ENCODE measurements at places on chromosomes 1 and 21. TPM values are rescaled to one million over a fixed set of nuclear protein-coding genes. Genes with fewer than 3 reads are reported as not detected.

GRCh38 chr1:54998677-54999076 lies at the start of gene BSND:
Gene BSND, plus strand, starts transcription at chr1:54998933. Its CDS starts 254 bp downstream, at chr1:54999187.
- H3K27ac ChIP-seq = no peak within 1 kb of the TSS
- H3K4me3 ChIP-seq = no peak within 1 kb of the TSS
- no peak for DNase-seq
- H3K27me3 ChIP-seq = peaks cover 52% of the 10 kb centered on the region
- peaks cover 11% of the 10 kb centered on the region for H3K4me1 ChIP-seq
- no peaks in the 10 kb centered on the region for H3K36me3 ChIP-seq

DNA sequence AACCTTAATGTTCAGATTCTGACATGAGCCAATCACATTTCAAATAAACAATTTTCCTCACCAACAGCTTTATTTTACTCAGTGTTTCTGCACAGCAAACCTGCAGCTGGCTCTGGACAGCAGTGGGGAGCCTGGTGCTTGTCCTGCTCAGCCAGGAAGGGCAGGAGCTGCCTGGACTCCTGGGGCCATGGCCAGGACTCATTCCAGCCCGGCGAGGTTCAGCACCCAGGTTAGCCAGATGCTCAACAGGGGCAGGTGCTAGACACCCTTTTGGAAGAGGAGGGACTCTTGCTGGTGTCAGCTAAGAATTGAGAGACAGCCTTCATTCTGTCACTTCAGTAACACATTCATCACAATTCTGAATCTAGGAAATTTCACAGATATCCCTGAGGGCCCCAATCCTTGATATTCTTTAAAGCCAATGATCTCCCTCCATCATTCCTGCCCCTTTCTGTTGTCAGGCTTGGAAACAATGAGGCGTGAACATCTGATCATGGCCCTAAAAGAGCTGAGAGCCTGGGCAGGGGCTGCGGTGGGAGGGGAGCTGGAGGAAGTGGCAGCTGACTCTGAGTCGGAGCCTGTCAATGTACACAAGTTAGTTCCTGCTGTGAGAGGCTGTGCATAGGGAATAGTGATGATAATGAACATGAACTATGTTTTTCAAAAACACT lies 251.3 kb downstream of the SDCCAG8 start:
- H3K36me3 ChIP-seq = peaks cover 19% of the 10 kb centered on the region
- no peak for DNase-seq
- H3K4me1 ChIP-seq = peaks cover 14% of the 10 kb centered on the region
- no peaks in the 10 kb centered on the region for H3K27me3 ChIP-seq

- H3K27me3 ChIP-seq = no peaks in the 10 kb centered on the region
- H3K27ac ChIP-seq = no peak overlapping the region
- H3K4me1 ChIP-seq = no peaks in the 10 kb centered on the region
- H3K36me3 ChIP-seq = no peaks in the 10 kb centered on the region
These were observed 334.8 kb upstream of the CAMK1G start for GRCh38 chr1:209248649-209249279.

RIMS3 gene
- total RNA-seq = 33.6 TPM

Data from spinal cord (tissue), 10 donors.